ENCODE measurements at places on chromosomes 4 and X. TPM values are rescaled to one million over a fixed set of nuclear protein-coding genes. Genes with fewer than 3 reads are reported as not detected.

DNA sequence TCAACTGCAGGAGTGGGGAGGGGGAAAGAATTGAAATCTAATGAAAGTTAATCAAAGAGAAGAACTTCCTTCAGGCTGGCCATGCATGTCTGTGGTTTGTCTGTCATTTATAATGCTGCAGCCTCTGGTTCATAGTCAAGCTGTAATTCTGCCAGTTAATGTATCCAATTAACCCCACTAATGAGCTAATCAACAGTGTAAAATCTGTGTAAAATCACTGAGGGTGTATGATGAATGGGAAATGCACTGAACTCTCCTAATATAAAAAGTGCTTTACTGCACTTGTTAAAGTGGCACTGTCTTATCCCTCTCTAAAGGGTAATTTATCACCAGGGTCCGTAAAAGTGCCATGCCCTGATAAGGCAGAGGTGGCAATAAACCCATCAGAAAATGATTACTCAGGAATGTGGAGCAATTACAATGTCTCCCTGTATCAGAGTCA, 798.1 kb downstream of the PDHA2 start:
- DNase-seq: no peak

- DNase-seq: no peak
Measured at GRCh38 chr4:145218251-145218650, 37.9 kb upstream of the OTUD4 start.

The SRPX gene
- polyA plus RNA-seq: 11.7 TPM

GRCh38 chr4:19358015-19358414, 893.7 kb upstream of the SLIT2 start:
- no peak for DNase-seq

The EDNRA gene
- 114 TPM for polyA plus RNA-seq

The PDCL2 gene
- not detected for polyA plus RNA-seq

The ZMAT1 gene
- polyA plus RNA-seq: 32.2 TPM

GRCh38 chr4:154604696-154605200, 7.7 kb downstream of the FGG start:
- no peak for DNase-seq

- no peak for DNase-seq
Measured at GRCh38 chrX:69072486-69073006, 92.7 kb downstream of the PJA1 start.

GRCh38 chr4:139460565-139460964, 6.6 kb downstream of the RAB33B start:
- no peak for DNase-seq

The FGFBP2 gene
- polyA plus RNA-seq: not detected

DNA sequence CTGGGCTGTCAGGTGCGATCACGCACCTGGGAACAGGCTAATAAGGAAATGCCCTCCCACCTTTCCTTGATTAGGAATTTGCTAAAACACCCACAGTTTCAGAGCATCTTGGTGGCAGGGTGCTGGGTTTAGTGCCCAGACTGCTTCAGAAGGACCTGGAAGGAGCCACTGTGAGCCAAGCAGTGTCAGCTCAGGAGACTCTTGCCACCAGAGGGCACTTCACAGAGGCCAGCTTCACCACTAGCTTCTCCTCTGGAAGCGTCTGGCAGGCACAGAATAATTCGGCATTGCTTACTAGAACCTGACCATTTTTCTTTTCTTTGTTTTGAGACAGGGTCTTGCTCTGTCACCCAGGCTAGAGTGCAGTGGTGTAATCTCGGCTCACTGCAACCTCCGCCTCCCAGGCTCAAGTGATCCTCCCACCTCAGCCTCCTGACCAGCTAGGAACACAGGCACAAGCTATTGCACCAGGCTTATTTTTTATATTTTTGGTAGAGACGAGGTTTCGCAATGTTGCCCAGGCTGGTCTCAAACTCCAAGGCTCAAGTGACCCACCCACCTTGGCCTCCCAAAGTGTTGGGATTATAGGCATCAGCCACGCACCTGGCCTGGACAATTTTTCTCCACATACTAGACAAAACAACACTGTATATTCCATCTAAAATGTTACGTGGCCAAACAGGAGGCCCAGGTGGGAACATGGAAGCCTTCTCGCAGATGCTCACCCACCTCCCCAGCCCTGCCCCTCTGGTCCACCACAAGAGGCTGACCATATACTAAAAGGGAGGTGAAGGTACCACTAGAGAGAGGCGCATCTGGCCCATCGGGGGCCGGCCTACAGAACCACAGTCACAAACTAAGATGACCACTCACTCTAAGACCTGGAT, 14.1 kb downstream of the NOP14 start:
- no peak for DNase-seq

DNA sequence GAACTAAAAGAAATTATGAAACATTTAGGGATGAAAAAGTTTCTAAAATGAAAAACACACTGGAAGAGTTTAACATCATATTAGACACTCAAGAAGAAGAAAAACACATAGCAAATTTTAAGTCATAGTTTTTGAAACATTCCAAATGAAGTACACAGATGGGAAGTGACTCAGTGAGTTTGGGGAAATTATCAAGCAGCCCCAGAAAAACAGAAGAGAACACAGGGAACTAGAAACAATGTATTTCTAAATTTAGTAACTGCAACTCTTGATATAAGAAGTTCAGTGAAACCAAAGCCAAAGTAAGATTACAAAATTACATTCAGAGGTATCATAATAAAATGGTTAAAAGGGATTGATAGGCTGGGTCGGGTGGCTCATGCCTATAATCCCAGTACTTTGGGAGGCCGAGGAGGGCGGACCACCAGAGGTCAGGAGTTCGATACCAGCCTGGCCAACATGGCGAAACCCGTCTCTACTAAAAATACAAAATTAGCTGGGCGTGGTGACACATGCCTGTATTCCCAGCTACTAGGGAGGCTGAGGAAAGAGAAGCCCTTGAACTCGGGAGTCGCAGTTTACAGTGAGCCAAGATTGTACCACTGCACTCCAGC, 461.2 kb downstream of the KCTD8 start:
- no peak for DNase-seq

DNA sequence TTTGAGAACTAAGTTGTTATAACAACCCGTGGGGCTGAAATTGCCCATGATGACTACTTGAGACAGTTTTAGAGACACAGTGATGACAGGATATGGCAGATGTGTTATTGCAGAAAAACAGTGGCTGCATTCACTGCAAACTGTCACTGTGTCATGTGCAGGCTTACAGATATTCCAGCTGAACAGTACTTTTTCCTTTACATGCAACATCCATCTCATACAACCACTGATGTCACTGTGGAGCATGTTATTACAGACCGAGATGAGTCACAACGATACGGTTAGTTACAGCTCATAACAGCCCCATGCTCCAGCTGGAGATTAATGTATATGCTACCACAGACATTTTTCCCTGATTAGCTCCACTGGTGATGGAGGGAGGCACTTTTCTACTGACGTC, 207.4 kb downstream of the TMA16 start:
- DNase-seq: no peak

DNA sequence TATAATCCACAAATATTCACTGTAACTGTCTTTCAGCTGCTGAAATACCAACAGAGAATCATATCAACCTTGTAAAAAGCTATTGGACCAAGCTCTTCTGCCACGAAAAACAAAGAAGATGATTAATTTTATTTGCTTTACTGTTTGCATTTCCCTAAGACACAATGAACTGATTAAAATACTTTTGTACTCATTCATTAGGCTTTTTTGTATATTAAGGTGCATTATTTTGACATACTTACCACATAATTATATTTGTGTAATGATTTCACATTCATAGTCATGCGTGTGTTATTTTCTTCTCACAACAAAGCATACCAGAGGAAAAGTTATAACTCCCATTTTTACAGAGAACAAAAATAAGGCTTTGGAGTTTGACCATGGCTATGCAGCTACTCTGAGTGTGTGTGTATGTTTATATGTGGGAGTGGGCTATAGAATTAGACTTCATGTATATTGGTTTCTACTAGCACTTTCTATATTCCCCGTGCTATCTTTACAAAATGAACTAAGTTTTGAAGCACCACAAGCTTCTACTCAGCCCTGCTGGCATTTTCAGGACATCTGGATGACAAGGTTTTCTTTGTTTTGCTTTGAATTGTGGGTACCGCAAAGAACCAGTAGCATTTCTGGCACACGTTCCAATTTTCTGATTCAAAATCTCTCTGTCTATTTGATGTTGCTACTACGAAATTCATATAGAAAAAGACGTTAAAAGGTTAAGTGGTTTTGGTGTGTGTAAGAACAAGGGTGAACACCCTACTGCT, 11.0 kb upstream of the FGF5 start:
- DNase-seq: no peak

- DNase-seq: no peak
Measured at GRCh38 chr4:182918791-182919302, 1.7 kb upstream of the DCTD start.

The BEX1 gene
- 17.1 TPM for polyA plus RNA-seq

The MAP3K15 gene
- 1.6 TPM for polyA plus RNA-seq

DNA sequence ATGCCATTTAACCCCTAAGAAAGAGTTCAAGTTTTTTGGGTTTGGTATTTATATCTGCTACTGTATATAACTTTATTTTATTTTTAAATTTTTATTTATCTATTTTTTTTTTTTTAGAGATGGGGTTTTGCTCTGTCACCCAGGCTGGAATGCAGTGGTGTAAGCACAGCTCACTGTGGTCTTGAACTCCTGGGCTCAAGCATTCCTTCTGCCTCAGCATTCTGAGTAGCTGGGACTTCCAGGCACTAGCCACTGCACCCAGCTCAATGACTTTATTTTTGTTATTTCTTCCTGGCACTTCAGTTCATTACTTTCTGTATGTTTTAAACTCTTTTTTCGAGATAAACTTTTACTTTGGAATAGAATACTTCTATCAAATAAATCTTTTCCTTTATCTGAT, 42.4 kb upstream of the PGAM4 start:
- DNase-seq: no peak

DNA sequence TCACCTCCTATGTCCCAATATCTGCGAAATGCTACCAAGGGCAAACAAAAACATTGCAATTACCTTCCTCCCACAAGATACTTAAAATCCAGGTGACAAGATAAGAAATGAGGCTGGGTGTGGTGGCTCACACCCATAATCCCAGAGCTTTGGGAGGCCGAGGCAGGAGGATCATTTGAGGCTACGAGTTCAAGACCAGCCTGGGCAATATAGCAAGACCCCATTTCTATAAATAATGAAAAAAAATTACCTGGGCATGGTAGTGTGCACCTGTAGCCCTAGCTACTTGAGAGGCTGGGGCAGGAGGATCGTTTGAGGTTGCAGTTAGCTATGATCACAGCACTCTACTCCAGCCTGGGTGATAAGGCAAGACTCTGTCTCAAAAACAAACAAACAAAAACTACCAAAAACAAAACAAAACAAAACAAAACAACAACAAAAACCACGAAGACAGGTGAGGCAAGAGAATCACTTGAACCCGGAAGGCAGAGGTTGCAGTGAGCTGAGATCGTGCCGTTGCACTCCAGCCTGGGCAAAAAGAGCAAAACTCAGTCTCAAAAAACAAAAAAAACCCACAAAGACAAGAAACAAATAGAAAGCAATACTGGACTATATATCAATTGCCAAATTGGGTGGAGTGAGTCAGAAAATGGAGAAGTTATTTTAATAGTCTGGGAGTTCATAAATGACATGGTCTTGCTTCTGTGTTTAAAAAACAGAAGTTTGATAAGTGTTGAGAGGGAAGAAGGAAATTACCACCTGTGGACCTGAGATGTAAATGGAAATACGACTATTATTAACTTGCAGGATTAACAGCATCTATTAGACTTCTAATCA, 176.5 kb downstream of the FBXW7 start:
- no peak for DNase-seq

GRCh38 chrX:142068365-142068764, 136.7 kb downstream of the MAGEC2 start:
- DNase-seq: no peak

The MAGEE2 gene
- polyA plus RNA-seq: 0.76 TPM

DNA sequence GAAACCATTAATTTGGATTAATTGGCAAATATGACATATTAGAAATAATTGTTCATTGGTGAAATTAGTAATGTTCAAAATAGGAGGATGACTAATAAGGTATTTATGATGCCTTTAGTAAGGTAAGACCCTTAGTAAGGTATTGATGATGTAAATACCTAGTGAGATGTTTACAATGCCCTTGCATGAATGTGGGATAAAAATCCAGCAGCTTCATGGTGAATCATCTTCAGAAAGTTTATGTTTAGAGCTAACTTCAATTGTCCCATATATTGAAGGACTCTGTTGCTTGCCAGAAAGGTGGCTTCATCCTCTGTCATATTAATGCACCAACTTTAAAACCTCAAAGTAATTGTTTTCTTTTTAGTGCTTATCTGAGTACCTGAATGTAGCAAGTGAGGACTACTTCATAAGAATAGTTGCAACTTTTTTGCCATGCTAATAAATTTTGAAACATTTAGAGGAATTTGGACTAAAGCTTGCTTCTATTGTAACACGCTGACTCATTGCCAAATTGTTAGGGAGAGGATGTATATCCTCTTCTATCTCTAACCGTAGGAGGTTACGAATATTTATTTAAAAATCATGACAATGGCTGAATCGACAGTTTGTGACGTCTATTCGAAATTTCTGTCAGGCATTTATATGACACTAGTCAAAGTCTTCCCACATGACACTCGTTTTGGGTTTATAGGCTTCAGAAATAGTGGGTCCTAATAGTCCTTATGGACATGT, 174.1 kb upstream of the HS3ST1 start:
- DNase-seq: no peak

GRCh38 chr4:38181286-38181685, 221.1 kb downstream of the PTTG2 start:
- DNase-seq: no peak

GRCh38 chr4:114423582-114423981, 175.0 kb upstream of the UGT8 start:
- DNase-seq: no peak

GRCh38 chrX:41952102-41952501, 28.7 kb upstream of the CASK start:
- DNase-seq: no peak

The GNL3L gene
- polyA plus RNA-seq: 12.6 TPM

DNA sequence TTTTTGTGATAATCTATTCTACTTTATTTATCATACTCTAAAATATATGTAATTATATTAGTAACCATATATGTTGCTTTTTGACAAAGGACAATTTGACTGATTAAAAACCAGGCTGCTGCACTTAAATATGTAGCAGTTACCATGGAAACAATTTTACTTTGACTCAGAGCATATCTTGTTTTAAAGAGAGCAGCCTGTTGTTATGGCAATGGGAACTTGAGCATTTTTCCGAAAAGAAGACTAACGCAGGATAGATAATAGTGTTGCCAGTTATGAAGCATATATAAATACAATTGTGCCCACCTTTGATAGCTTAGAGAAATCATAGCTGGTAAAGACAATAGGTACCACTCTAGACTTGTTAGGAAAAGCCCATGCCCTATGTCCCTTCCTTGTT, 283.0 kb downstream of the GASK1B start:
- DNase-seq: no peak

DNA sequence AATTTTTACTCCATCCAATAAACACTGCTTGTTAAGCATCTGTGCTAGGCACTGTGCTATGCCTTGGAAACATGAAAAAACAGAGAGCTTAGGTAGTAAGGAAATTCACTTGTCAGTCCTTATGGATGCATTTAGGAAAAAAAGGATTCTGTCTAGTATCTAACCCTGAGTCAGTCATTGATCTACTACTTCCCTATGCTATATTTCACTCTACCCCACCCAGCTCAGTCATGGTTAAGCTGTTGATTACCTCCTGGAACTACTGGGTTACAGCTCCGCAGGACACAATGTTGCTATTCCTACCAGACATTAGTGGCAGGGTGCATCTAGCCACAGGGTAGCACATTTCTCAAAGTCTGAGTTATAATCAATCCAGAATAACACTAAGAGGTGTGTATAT, 2.9 kb upstream of the USP53 start:
- DNase-seq: no peak

GRCh38 chr4:69717778-69718177, 42.6 kb downstream of the SULT1B1 start:
- DNase-seq: no peak

The SMAD1 gene
- polyA plus RNA-seq: 57.4 TPM

Measured in left renal pelvis (tissue), 4 donors.